ENCODE measurements at places on chromosomes 5 and 9.

GRCh38 chr5:71529682-71530081 is 57.5 kb upstream of the MCCC2 start:
- no peak for DNase-seq

GRCh38 chr5:41875121-41875520 is 4.9 kb upstream of the OXCT1 start:
- DNase-seq = no peak

GRCh38 chr5:2387634-2388325 is 363.7 kb downstream of the IRX2 start:
- no peak for DNase-seq

- DNase-seq = no peak
These were observed 11.9 kb downstream of the TNFAIP8 start for GRCh38 chr5:119367502-119368237.

GRCh38 chr5:77379558-77380061 is 112.5 kb downstream of the WDR41 start:
- no peak for DNase-seq

GRCh38 chr5:55004729-55005128 is 19.3 kb upstream of the GZMK start:
- no peak for DNase-seq

- DNase-seq = no peak
These were observed 167.0 kb upstream of the CDKN2B start for GRCh38 chr9:22175972-22176545.

- DNase-seq = no peak
These were observed 38.0 kb upstream of the MROH2B start for GRCh38 chr5:41109186-41109585.

GRCh38 chr9:126793686-126794417 is 11.0 kb upstream of the ZBTB43 start:
- DNase-seq = no peak

- DNase-seq = no peak
These were observed 84.0 kb downstream of the STK10 start for GRCh38 chr5:172104021-172104420.

DNA sequence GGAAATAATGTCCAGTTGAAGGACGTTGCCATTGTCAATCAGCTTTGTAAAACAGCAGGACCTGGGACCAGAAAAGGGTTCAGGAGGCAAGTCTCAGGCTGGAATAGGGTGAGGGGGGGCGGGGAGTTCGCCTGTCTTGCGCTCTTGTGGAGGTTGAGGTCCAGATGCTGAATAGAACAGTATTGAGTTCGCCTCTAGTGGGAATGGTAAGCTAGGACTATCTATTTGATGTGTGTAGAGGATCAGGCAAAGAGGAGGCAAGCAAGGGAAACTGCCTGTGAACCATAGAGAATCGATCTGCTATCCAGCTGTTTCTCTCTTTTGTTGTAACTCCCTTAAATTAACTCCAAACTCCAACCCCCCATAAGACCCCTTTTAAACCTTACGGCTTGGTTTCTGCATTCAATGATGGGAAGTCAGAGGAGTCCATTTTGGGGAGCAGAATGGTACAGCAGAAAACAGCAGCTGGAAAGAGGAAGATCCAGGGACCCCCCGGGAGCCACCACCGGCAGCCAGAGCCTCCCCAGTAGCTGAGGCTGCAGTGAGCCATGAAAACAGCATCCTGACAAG is 133.7 kb downstream of the SLC28A3 start:
- peak; percentile 4 for DNase-seq

GRCh38 chr5:41763574-41763973 is 106.7 kb downstream of the OXCT1 start:
- no peak for DNase-seq

GRCh38 chr5:13581132-13581531 is 363.4 kb downstream of the DNAH5 start:
- DNase-seq = no peak

DNA sequence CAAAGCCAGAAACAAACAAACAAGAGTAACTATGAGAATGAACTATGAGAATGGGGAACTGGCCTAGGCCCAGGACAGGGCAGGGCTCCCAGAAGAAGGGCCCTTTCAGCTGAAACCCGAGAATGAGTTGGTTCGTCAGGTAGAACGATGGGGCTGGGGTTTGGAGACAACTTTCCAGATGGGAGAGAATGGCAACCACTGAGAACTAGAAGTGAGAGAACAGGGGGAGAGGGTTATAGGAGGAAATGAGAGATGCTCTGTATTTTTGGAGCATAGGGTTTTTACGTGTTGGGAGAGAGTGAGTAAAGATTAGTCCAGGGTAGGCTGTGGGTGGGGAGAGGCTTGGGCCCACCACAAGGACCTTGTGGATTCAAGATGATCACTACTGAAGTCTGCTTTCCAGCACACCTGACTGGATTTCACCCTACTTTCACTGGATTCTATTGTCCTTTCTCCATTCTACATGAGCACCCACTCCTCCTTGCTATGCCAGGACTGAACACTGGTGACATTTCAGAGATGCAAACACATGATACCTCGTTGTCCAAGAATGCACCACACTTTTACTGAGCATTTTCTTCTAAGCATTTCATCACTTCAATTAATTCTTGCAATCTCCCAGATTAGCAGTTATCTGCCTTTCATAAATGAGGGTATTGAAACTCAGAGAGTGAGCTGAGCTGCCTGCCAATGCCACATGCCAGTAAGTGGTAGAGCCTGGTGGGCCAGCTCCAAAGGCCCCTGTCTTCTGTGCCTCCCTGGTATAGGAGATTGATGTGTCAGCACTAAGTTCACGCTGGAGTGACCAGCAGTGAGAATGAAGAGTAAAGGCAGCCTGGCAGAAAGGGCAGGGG is 3.2 kb upstream of the TMEM268 start:
- DNase-seq = no peak

DNA sequence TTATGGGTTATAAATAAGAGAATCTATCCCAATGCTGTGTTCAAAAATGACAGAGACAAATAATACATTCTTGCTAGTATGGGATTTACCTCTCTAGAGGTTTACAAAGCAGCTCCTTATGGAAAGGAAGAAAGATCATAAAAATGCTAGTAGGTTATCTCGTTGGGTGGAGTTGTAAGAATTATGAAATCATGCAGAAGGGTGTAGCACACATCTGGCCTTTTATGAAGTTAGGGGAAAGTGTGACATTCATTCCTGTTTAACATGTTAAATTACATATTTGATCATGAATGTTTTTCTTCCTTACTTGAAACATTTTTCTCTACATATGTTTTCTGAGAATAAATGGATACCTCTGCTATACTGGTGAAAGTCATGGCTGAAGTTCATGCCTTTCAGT is 414.2 kb downstream of the SH3GL2 start:
- DNase-seq = no peak

DNA sequence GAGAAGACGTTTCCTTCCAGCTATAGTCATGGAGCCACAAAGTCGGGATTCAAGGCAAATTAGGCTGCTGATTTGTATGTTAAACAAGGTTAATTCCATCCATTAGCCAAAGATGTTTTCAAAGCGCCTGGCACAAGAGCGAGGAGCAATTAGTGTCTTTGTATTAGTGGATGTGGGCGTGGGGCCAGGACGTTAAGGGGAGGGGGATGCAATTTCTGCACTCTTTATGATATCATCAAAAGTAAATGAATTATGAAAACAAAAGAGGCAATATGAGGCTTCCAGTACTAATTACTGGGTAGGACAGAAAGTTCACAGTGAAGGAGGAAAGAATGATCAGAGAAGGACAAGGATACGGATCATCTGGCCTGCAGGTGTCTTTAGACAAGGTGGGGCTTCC is 230.9 kb upstream of the MSX2 start:
- DNase-seq = no peak

GRCh38 chr9:134389642-134390041 is 63.4 kb downstream of the RXRA start:
- DNase-seq = no peak

- no peak for DNase-seq
These were observed 794.2 kb upstream of the CDH10 start for GRCh38 chr5:25439025-25439424.

DNA sequence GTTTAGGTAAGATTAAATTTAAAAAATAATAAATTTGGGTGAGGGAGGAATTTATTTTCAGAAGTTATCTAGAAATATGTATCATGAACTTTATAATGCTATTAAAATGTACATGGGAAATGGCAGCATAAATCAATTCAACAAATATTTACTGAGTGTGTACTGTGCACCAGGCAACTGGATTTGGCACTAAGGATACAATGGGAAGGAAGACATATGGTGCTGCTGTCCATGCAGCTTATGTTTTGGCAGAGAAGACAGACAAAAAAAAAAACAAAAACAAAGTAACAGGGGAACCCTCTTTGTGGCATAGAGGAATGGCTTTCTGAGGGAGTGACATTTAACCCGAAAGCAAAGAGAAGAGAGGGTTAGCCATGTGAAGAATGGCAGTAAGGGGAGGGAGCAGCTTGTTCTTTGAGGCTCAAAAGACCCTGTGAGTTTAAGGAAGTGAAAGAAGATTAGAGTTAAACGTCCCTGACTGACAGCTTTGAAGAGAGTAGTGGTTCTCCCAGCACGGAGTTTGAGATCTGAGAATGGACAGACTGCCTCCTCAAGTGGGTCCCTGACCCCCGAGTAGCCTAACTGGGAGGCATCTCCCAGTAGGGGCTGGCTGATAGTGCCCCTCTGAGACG is 23.9 kb downstream of the CNTRL start:
- no peak for DNase-seq

DNA sequence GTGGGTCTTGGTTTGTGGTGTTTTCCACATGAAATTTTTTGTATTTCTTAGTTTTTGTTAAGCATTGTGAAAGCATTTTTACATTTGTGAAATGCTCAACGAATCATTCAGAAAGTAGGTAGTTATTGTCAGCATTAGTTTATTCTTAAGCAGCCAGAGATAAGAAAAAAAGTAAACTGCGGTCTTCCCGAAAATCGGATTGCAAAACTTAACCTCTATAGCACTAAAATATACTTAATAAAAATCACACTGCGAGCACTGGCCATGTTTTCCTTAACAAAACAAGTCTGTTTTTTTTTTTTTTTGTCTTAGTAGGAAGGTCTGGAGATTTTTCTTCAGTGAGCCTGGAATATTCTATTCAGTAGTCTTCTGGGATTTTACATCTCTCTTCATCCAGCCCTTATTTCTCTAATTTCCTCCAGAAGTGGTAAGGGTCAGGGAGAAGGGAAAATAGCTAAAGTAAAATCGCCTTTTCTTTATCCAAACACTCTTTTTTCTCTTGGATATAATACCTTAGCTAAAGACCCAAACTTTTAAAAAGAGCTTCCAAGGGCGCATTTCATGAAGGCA is 289.9 kb downstream of the DMAC1 start:
- no peak for DNase-seq

GRCh38 chr5:159878988-159879471 is 37.3 kb upstream of the ADRA1B start:
- DNase-seq = no peak

- no peak for DNase-seq
These were observed 31.3 kb downstream of the USP20 start for GRCh38 chr9:129866394-129867135.

DNA sequence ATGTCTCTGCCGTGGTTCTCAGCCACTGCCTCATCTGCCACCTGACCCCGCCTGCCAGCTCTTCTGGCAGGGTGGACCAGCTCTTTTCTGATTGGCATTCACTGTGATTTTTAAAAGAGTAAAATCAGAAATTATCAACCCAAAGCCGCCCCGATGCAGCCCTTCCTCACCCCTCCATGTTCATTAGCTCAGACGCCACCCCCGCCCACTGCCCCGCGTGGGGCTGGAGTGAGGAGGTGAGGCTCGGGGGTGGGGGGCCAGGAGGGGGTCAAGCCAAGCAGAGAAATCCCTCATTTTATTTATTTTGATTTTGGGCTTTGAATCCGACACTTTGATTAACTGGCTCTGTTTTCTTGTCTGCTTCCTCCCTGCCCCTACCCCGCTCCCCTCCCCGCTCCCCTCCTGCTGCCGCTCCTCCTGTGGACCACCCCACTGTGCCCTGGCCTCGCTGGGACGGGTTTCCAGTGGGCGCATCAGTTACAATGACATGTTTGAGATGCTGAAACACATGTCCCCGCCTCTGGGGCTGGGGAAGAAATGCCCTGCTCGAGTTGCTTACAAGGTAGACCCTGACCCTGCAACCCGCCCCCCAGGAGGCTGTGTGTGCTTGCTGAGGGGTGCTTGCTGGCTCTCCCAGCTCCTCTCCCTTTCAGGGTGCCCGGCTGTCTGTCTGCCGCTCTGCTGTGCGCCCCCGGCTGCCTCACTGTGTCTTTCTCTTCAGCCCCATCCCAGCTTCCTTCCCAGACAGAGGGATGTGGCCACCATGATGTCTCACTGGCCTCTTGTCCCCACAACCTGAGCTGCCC is 224.9 kb downstream of the CACNA1B start:
- no peak for DNase-seq

DNA sequence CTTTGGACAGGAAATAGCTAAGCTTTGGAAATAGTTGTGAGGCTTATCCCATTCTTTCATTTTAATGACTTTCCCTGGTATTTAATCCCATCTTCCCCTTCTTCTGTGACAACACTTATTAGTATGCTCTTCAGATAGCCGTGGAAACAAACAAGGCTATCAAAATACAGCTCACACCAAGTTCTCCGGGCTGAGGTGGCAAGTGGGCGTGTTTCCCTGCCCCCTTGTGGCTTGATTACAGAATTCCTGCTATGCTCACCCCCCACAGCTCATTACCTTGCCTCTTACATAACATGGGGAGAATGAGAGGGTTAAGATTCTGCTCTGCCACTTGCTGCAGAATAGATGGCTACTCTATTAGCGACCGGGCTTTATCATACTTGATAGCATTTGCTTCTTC is 437.1 kb upstream of the TLE4 start:
- DNase-seq = peak; percentile 18

DNA sequence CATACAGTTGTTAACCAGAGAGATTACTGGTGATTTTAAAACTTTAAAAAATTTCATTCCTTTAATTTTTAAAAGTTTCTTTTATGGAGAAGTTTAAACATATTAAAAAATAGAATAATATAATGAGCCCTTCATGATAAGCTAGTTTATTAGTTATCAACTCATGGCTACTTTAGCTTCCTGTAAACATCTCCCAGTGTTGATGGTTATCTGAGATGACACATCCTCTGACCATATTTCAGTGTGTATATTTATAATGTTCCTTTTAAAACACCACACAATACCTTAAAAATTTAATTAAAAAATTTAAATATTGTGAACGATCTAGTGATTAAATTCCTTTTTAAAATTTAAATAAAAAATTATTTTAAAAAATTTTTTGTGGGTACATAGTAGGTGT is 74.1 kb downstream of the IPO11 start:
- DNase-seq = no peak

- DNase-seq = no peak
These were observed 96.4 kb downstream of the RFK start for GRCh38 chr9:76297721-76298239.

DNA sequence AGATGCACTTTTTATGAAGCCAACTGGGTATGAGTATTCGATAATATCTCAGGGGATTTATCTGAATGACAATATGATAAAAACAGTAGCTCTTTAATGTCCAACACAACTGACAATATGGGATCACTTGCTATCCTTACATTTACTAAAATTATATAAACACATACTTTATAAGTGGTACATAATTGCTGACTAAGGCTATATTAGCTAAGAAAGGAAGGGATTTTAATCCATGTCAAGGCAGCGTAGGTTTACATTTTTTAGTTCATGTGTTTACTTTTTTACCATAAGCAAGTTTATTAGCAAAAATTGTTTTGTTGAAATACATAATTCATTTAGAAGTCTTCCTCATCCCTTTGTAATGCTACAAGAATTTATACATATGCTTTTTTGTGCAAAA is 796.2 kb downstream of the TLE1 start:
- no peak for DNase-seq

Data from NCI-H146 (cell line).